Subcutaneous preadipocyte (primary cell): ENCODE measurements at places on chromosomes 7 and 10. TPM values are rescaled to one million over a fixed set of nuclear protein-coding genes. Genes with fewer than 3 reads are reported as not detected.

ARMC3 gene
- not detected in 2 replicates for total RNA-seq

ANKRD7 gene
- 0.37 and 0.39 TPM in 2 replicates for total RNA-seq

IL15RA gene
- 4.5 and 9.9 TPM in 2 replicates for total RNA-seq

SLC39A12 gene
- total RNA-seq, result not detected in 2 replicates

ADRA2A gene
- total RNA-seq, result 1.5 TPM in 1 of 2 replicates, not detected in the other

NPC1L1 gene
- under 0.01 TPM in 1 of 2 replicates, not detected in the other for total RNA-seq
